A549 (cell line): ENCODE measurements at places on chromosomes 12 and 14.

DNA sequence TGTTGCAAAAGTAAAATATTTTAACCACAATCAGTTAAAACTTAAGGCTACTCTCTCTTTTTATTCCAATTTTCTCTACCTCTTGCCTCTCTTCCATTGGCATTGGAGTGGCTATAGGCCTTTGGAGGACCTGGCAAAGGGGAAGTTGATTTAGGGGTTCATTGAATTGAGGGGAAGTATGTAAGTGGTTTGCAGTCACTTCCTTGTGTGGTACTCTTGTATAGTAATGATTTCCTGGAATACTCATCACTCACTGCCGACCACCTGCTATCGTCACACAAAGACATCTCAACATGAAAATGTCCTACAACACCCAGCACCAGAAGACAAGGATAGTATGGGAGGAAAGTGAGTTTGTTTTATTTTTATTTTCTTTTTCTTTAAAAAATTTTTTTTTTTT, 45.7 kb upstream of the CPM start:
- no peak for DNase-seq

- no peak for DNase-seq
These were observed 57.2 kb upstream of the RHOJ start for GRCh38 chr14:63147018-63147417.

GRCh38 chr12:11765817-11766794, 116.6 kb downstream of the ETV6 start:
- no peak for DNase-seq

- DNase-seq = no peak
These were observed 16.7 kb upstream of the IFNG start for GRCh38 chr12:68176257-68176656.

- DNase-seq = no peak
These were observed 481 bp downstream of the MAX start for GRCh38 chr14:65101631-65102440.

DNA sequence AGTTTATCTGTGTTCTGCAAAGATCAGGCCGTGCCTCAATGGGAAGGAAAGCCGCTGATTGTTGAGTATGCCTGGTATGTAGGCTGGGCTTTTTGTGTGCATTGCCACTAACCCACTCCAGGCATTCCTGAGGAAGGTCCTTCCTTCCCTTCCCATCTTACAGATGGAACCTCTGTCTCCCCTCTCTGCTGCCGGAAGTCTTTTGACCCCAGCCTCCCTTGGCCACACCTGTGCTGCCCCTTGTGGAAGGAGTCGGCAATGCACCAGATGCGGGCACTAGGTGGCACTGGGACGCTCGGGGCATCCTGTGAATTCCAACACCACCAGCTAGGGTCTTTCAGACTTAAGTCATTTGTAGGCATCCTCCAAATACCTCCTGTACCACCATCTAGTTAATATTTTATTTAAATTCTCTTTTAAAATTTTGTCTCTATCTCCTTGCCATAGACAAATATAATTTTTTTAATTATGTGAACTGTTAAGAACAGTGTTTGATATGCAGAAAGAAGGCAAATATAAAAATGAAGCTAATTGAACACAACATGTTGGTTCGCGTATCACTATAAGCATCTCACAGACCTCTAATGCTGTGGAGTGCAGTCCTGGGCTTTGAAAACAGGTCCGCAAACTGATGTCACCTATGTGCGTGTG, 99.6 kb downstream of the RIN3 start:
- peak; percentile 47 for DNase-seq

DNA sequence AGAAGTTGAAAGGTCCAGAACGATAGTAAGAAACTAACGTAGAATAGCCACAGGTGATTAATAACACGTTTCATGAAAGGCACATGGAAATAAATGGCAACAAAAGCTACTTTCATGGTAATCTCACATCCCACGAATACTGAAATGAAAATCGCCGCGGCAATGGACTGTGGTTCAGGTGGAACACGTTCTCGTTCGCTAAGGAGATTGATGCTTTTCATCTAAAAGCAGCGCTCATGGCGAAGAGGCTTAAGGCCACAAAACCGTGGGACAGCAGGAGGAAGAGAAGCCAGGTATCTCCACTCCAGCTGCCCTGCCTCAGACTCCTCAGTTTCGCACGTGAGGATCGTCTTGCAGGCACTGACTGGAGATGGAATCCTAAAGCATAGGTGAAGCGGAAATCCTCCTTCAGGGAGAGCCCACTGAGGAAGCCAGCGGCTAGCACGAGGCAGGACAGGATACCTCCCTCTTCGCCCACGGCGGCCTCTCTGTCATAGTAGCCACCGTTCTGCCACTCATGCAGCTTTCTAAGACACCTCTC, 696 bp upstream of the GPHN start:
- no peak for DNase-seq

DNA sequence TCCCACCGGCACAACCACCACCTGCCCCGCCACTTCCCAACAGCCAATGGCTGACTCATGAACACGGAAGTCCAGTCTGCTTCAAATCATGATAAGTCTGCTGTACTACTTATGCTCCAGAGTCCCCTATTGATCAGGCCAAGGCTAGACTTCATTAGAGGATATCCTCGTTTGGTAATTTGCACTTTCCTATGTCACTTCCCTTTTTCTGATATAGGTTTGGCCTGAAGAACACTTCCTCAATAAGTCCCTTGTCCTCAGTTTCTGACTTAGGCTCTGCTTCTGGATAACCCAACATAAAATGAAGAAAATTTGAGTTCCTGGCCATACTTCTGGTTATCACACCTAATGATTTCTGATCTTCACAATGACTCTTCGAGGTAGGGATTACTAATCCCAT, 45.3 kb downstream of the IFNG-AS1 start:
- DNase-seq = no peak

- no peak for DNase-seq
These were observed 115.2 kb downstream of the BMP4 start for GRCh38 chr14:53841109-53842099.

- no peak for DNase-seq
These were observed 3.2 kb downstream of the MMP19 start for GRCh38 chr12:55839345-55840140.

DNA sequence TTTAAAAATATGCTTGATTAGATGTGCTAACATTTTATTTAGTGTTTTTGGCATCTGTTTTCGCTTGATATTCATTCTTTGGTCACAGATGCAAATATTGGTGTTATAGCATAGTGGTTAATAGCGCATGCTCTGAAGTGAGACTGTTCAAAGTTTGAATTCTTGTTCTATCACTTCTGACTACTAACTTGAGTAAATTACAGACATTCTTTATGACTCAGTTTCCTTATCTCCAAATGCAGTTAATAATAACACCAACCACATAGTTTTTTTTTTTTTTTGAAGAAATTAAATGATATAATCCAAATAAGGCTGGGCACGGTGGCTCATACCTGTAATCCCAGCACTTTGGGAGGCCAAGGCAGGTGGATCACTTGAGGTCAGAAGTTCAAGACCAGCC, 81.0 kb downstream of the TMX1 start:
- DNase-seq = no peak

DNA sequence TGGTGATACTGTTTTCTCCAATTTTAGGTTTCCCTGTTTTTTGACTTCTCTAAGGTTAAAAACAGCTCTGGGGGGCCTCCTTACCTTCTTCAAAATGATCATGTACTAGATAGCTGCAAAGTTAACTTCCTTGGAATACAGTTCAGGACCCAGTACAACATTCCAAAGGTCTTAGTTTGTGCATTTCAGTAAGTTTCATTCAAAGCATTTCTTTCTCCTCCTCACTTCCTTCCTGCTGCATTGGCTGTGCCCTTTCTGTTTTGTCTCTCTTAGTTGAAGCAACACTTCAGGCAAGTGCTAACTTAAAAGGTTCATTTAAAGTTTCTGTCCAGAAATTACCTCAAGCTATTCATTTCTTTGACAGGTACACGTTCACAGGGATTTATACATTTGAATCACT, 95.7 kb downstream of the SCN8A start:
- DNase-seq = no peak

DNA sequence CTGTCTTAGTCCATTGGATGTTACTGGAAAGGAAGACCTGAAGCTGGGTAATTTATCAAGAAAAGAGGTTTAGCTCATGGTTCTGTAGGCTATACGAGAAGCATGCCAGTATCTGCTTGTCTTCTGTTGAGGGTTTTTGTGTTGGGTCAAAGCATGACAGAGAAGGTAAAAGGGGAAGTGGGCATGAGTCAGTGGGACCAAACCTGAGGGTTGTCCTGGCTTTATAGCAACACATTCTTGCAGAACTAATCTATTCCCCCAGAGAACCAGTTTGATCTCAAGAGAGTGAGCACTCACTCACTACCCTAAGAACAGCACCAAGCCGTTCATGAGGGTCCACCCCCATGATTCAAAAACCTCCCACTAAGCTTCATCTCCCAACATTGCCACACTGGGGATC, 19.0 kb upstream of the KRAS start:
- DNase-seq = no peak

- DNase-seq = no peak
These were observed 83.0 kb upstream of the LGR5 start for GRCh38 chr12:71356569-71356968.

- DNase-seq = no peak
These were observed 389.7 kb downstream of the AACS start for GRCh38 chr12:125454786-125455480.

DNA sequence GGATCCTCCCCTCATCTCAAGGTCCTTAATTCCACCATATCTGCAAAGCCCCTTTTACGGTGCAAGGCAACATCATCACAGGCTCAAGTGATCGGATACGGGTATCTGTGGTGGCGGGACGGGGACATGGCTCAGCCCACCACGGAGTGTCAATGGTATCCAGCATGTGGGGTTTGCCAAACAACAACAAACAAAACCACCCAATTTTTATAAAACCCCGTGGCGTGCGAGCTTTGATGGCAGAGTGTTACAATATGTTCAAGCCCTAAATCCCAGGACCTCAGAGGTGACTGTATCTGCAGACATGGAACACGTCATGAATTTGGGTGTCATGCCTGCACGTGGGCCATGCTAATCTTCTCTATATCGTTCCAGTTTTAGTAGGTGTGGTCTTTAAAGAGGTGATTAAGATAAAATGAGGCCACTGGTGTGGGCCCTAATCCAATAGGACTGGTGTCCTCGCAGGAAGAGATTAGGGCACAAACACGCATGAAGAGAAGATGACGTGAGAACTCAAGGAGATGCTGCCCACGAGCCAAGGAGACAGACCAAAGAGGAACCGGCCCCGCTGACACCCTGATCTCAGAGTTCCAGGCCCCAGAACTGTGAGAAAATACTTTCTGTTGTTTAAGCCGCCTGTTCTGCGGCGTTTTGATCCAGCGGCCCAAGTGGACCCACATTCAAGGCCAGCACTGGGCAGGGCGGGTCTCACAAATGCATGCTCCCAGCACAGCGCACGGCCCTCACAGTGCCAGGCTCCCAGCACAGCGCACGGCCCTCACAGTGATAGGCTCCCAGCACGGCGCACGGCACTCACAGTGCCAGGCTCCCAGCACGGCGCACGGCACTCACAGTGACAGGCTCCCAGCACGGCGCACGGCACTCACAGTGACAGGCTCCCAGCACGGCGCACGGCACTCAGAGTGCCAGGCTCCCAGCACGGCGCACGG, 6.7 kb upstream of the GOLGA3 start:
- no peak for DNase-seq

DNA sequence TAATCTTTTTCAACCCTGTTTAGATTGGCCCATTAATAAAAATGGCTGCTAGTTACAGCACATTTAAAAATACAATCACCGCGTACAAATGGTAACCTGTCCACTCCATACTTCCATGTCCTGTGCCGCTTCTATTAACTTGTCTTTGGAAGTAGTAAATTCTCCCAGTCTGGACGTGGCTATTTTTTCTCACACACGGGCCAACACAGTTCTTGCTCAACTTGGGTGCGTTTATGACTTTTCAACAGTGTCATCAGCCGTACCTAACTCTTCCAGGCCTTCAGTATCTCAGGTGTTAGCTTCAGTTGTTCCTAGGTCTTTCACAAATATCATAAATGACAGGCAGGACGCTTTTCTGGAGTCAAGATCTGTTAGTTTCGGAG, 475 bp upstream of the PCNX1 start:
- DNase-seq = no peak

DNA sequence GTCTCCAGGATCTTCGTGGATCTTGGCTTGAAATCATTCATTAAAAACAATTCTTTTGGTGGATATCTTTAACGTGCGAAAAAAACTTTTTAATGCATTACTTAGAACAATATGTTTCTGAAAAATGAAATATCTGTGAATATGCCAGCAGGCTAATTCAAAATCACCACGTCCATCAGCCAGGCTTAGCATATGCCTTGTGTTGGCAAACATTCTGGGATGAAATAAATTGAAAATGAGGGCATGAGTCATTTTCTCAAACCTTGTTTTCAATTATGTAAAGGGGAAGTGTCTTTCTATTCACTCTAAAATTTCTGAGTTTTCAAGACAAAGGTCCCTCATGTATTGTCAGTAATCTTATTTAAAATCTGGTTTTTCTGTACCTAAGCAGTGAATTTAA, 393.9 kb downstream of the PAWR start:
- DNase-seq = no peak

- no peak for DNase-seq
These were observed 13.1 kb downstream of the PTCSC3 start for GRCh38 chr14:36163451-36163850.

GRCh38 chr14:102778338-102779083, 1.3 kb downstream of the TRAF3 start:
- DNase-seq = no peak

GRCh38 chr14:64114166-64114565, 180.0 kb downstream of the ESR2 start:
- DNase-seq = no peak

DNA sequence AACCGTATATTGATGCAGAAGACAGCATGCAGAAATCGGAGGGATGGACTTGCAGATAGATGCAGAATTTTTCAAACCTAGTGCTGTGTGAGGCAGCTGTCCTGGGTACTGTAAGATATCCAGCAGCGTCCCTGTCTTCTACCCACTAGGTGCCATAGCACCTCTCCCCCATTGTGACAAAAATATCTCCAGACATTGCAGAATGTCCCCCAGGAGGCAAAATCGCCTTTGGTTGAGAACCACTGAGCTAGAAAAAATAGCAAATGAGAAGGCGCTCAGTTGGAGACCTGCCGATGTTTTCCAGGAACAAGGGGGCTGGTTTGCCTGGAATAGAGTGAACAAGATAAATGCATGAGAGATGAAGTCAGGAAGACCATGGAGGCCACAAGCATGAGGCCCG, 67.9 kb upstream of the TMEM132D start:
- DNase-seq = no peak

- no peak for DNase-seq
These were observed 20.3 kb downstream of the SOCS2 start for GRCh38 chr12:93592641-93593406.

- DNase-seq = no peak
These were observed 4.8 kb downstream of the ASCL4 start for GRCh38 chr12:107779077-107779831.
